NCI-H1048 (cell line): ENCODE measurements at places on chromosomes 6 and 20.

DNA sequence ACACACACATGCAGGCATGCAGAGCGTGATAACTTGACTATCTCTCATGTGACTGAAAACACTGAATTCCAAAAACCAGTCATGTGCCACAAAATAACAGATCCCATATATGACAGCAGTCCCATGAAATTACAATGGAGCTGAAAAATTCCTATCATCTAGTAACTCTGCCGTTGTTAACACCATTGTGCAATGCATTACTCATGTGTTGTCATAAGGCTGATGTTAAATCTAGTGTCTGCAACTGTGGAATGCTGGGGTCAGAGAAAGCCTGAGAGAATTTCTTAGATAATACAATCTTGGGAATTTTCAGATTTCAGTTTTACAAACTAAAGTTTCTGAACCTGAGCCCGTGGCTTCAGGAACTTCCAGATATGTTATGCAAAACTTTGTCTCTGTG, 70.2 kb downstream of the LYRM4 start:
- no peak for DNase-seq

DNA sequence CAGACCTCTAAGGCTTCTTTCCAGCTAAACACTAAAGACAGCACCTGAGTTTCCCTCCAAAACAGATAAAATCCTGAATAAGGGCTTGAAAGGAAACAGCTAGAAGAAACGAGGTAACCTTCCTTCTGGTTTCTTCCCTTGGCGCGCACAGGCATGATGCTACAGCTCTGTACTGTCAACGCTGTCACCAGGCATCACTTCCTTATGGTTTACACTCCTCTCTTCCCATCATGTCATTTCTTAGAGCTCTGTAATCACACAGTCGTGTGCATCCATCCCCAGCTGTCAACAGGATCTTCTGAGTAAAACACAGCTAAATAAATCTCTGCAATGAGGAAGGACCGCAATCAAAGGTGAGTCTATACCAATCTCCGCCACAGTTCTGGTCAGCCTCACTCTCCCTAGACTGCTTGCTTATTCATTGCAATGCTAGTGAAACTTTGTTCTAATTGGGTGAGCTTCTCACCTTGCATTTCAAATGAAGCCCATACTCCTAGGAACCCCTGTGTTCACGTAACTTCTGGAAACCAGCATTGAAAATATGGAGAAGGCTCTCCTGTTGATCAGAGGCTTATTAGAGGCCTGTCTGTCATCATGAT, 162.6 kb upstream of the DTNBP1 start:
- DNase-seq, result no peak

GRCh38 chr20:46303176-46303956, 4.9 kb downstream of the CDH22 start:
- no peak for DNase-seq

- no peak for DNase-seq
Observed at GRCh38 chr6:101443315-101443714, 49.8 kb downstream of the GRIK2 start.

DNA sequence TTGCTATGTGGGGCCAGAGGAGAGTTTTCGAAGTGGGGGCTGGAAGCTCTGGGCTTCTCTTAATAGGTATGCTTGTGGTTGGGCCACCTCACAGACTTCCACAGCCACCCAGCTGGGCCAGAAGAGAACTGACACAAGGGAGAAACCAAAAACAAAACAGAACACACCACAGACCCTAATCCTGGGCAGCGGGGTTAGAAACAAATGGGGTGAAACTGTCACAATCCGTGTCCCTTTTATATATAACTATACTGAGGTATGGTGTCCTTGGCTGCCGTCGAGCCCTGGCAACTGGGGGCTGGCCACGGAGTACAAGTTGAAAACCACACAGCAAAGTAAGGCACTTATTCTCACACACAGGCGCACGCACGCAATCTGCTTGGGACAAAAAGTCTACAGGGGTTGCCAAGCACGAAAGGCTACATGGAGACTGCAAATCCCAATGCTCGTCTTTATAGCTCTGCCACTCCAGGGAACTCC, 78.3 kb downstream of the TRAM2 start:
- DNase-seq, result no peak

DNA sequence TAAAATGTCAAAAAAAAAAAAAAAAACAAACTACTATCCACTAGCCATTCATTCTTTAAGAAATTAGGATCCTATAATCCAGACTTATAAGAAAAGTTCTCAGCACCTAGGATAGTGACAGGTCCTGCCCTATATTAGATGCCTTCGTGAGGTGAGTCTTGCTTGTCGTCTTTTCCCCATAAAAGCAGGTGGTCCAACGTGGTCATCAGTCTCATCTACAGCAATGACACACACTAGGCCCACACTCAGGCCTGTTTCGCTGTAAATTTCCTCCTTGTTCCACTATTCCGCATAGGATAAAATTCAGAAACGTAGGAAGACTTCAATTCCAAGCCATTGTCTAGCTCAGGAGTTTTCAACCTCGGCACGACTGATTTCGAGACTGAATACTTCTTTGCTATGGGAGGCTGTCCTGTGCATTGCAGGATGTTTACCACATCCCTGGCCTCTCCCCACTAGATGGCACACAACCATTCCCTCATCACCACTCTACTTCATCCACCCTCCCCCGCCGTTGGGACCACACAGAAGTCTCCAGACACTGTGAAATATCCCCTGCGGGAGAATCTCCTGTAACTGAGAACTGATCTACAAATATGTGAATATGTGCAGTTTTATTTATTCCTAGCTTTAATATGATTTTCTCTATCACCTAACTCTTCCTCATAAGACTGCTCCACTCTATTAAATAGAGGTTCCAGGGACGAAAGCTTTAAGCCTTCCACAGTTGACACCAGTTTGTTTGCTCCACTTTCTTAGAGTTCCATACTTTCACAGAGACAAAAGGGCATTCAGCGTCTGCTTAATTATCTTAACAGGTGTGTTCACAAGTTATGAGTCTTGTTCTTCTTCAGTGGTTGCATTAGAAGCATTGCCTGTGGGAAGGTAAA, 346.3 kb downstream of the BMP2 start:
- no peak for DNase-seq

DNA sequence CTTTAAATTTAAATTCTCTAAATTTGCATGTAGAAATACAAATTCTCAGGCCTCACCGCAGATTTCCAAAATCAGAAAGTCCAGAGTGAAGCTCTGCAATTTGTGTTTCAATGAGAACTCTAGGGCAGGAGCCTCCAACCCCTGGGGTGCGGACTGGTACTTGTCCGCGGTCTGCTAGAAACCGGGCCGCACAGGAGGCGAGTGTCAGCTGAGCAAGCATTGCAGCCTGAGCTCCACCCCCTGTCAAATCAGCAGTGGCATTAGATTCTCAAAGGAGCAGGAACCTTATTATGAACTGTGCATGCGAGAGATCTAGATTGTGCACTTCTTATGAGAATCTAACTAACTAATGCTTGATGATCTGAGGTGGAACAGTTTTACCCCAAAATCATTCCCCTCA, 203.0 kb upstream of the PCSK2 start:
- DNase-seq, result no peak
